ENCODE measurements at places on chromosomes 5 and 9.

DNA sequence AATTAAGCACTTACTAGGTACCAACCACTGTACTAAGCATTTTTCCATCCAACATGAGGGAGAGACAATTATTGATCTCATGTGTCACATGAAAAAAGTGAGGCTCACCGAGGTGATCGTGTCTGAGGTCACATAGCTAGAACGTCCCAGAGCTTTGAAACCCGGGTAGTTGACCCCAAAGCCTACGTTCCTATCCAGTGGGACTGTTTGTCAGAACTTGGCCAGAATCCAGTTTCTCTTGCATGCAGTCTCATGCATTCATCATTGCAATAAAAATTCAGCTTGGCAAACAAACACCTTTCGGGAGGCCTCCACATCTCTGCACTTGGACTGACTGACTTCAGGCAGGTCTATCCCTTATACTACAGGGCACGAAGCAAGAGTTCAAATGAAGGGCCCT lies 23.4 kb upstream of the FAT2 start:
- DNase-seq, result no peak

DNA sequence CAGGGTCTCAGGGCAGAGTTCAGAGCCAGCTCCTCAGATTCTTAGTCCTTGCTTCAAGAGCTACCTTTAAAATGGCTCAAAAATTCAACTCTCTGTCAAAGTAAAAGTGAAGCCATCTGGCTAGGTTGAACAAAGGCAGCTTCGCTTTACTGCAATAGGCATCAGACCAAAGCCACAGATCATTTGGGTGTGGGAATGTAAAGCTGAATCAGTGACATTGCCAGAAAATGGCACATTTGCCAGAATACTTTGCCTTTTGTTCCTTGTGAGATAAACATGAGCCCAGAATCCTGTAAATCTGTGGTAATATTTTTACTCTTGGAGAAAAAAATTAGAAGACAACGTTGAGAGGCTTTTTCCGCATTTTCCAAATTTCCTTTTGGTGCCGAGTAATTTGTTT lies 210.5 kb downstream of the PALM2AKAP2 start:
- no peak for DNase-seq

- no peak for DNase-seq
These were observed 36.4 kb downstream of the POU5F2 start for GRCh38 chr5:93704996-93705395.

DNA sequence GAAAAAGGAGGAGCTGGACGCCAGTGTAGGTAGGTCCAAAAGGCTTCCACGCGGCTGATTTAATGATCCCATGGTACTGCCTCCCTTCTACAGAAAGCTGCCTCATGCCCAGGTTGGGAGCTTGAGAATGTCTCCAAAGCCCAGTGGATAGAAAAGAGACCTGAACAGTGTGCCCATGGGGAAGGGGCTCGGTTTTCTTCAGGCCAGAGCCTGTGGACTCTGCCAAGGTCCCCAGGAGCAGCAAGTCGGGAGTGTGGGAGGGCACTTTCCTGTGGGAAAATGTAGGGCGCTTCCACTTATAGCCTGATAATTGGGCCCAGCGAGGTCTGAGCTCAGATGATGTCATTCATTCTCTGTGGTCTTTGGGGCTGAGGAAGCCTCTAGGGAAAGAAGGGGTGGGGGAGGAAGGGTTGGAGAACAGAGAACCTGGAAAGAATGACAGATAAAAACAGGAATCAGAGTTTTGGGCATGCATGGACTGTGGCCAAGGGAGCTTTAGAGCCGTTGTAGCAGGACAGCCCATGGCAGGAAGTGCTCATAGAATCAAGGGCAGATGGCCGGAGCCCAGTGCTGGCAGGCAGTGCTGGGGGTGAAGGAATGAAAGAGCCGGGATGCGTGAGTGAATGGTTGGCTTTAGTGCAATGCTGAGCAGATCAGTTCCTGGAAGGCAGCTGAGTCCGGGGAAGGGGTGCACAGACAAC lies 42.5 kb upstream of the SH3PXD2B start:
- DNase-seq, result peak; percentile 25

DNA sequence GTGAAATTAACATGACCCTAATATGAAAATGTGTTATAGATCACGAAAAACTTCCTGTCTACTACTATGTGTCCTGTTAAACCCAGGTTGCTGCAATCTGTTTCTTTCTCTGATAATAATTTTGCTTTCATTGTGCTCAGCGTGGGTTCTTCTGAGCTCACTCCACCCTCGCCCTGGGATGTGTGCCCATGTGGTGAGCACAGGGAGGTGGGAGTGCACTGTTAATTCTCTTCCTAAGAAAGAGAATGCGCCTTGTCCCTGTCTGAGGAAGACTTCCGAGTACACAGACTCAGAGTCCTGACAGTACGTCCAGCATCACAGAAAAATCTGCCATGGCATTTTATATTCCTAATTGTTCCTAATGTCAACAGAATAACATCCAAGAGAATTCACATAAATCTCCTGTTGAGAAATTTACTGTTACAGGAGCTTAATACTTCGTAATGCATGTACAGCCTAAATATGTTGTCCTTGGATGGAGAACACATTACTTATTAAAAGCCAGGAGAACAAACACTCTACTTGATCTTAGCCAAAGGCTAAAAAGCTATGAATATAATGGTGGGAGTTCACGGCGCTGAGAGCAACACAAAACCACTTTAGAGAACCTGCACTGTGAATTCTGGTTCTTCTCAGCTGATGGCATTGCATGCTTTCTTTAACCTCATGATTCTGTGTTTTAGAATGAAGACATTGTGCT lies 102.6 kb downstream of the PDE4D start:
- no peak for DNase-seq

DNA sequence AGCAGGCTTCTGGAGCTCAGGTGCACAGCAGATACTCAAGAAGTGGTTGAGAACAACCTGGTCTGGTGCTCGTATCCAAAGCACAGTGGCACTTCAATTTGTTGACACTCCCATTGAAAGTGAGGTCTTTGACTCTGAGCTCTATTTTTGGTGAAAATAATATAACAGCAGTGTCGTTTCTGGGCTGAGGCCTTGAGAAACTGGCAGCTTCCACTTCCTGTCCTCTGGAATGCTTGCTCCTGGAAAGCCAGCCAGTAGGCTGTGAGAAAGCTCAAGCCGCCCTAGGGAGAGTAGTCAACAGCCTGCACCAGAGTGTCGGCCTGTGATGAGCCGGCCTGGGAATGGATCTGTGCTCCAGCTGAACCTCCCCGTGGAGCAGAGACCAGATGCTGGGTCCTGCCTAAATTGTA lies 6.8 kb upstream of the SUSD3 start:
- DNase-seq, result no peak

GRCh38 chr5:171595401-171595800 lies 176.0 kb downstream of the FGF18 start:
- DNase-seq, result no peak

GRCh38 chr5:138542180-138542955 lies 668 bp downstream of the ETF1 start:
- DNase-seq, result peak; percentile 43

All from NB4 (cell line).